Chondrocyte (in vitro differentiated cells): ENCODE measurements at places on chromosomes 4 and X. TPM values are rescaled to one million over a fixed set of nuclear protein-coding genes. Genes with fewer than 3 reads are reported as not detected.
A peak's percentile ranks its signal among the peaks of the same experiment; 100 is the strongest.

GRCh38 chrX:66110112-66110511, 53.9 kb upstream of the HEPH start:
- H3K27me3 ChIP-seq: peaks cover 3% of the 10 kb centered on the region
- no peak overlapping the region for H3K4me3 ChIP-seq
- DNase-seq: no peak
- H3K27ac ChIP-seq: no peak overlapping the region

DNA sequence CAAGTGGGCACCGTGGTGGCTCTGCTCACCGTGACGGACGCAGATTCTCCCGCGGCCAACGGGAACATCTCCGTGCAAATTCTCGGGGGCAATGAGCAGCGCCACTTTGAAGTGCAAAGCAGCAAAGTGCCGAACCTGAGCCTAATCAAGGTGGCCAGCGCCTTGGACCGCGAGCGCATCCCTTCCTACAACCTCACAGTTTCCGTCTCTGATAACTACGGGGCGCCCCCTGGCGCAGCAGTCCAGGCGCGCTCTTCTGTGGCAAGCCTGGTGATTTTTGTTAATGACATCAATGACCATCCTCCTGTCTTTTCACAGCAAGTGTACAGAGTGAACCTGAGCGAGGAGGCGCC, 2.7 kb downstream of the FAT4 start:
- H3K4me3 ChIP-seq: peak overlapping the region; percentile 78
- H3K27me3 ChIP-seq: no peaks in the 10 kb centered on the region
- peaks cover 75% of the 10 kb centered on the region for H3K4me1 ChIP-seq
- DNase-seq: no peak
- H3K27ac ChIP-seq: no peak overlapping the region

DNA sequence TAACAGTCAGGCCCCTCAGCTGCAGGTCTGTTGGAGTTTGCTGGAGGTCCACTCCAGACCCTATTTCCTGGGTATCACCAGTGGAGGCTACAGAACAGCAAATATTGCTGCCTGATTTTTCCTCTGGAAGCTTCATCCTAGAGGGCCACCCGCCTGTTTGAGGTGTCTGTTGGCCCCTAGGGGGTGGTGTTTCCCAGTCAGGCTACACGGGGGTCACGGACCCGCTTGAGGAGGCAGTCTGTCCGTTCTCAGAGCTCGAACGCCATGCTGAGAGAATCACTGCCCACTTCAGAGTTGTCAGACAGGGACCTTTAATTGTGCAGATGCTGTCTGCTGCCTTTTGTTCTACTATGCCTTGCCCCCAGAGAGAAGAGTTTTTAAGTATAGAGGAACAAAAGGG, 160.8 kb downstream of the DKK2 start:
- peaks cover 3% of the 10 kb centered on the region for H3K36me3 ChIP-seq
- peaks cover under 1% of the 10 kb centered on the region for H3K27me3 ChIP-seq
- no peak overlapping the region for H3K27ac ChIP-seq
- no peak for DNase-seq
- H3K4me3 ChIP-seq: no peak overlapping the region

CC2D2A gene
- total RNA-seq: 18.6 to 31.5 TPM (median 19.2 TPM) in 3 replicates

GPR173 gene
- 7.9 to 18.2 TPM (median 8.5 TPM) in 3 replicates for total RNA-seq

DNA sequence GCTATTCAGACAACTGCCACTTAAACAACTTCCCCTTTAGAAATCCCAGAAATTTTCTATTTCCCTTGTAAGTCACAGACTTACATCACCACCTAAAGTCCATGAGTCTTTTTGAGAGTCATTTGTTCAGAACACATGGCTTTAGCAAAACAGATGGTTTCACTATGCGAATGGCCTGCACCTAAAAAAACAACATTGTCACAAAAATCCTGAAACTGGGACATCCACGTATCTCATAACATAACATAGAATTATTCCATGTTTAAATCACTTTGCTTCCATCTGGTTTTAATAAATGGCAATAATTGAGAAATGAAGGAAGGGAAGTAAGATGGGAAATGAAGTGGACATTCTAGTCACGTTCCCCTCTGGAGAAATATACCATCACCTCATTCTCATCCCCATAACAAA, 155.3 kb upstream of the EDNRA start:
- H3K36me3 ChIP-seq: no peaks in the 10 kb centered on the region
- no peak for DNase-seq
- H3K27me3 ChIP-seq: no peaks in the 10 kb centered on the region
- H3K4me3 ChIP-seq: no peak overlapping the region
- peaks cover 33% of the 10 kb centered on the region for H3K4me1 ChIP-seq

LEF1 gene
- total RNA-seq: 2.8 to 4.6 TPM (median 3.1 TPM) in 3 replicates

GRCh38 chr4:109078724-109079123, 223.7 kb downstream of the COL25A1 start:
- no peaks in the 10 kb centered on the region for H3K36me3 ChIP-seq
- H3K27ac ChIP-seq: peak overlapping the region; percentile 82
- no peak overlapping the region for H3K4me3 ChIP-seq
- H3K27me3 ChIP-seq: no peaks in the 10 kb centered on the region
- H3K4me1 ChIP-seq: peaks cover 36% of the 10 kb centered on the region

GRCh38 chr4:498328-498904, 540 bp downstream of the ZNF721 start:
- H3K27me3 ChIP-seq: no peaks in the 10 kb centered on the region
- peaks cover 56% of the 10 kb centered on the region for H3K4me1 ChIP-seq
- peak overlapping the region; percentile 98 for H3K27ac ChIP-seq
- H3K4me3 ChIP-seq: peak overlapping the region; percentile 95

GALNTL6 gene
- 0.31 TPM in 1 of 3 replicates, not detected in the others for total RNA-seq

DNA sequence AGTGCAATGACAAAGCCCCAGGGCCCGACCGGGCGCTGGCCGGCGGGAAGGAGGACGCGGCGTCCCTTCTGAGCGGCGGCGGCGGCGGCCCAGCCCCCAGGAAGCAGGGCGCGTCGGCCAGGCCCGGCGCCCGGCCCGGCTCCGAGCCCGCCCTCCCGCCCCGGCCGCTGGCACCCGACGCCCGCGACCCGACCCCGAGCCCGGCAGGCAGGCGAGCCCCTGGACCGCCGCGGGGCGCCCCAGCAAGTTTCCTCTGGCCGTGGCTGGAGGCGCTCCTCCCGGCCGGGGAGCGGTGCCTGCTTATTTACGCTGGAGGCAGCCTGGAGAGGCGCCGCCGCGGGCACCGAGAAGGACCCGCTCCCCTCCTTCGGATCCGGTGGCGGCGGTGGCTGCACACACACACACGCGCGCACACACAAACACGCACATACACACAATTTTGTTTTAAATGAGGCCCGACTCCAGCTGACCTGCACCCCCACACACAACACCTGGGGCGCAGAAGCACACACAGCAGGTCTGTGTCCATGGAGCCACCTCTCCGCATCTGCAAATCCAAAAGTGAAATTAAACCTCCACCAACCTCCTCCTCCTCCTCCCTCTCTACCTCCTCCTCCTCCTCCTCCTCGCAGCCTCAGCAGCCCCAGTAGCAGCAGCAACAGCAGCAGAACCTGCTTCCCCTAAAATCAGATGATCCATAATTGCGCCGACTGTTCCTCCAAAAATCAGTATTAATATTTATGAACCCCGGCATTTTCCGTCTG, 669 bp downstream of the IRF2 start:
- peak overlapping the region; percentile 89 for H3K4me3 ChIP-seq
- DNase-seq: no peak
- H3K27me3 ChIP-seq: no peaks in the 10 kb centered on the region
- peak overlapping the region; percentile 94 for H3K27ac ChIP-seq

OPRPN gene
- total RNA-seq: not detected in 3 replicates

SERPINA7 gene
- not detected in 3 replicates for total RNA-seq

- peak overlapping the region; percentile 51 for H3K27ac ChIP-seq
- H3K36me3 ChIP-seq: peaks cover 6% of the 10 kb centered on the region
- DNase-seq: no peak
- no peak overlapping the region for H3K4me3 ChIP-seq
- H3K4me1 ChIP-seq: peaks cover 34% of the 10 kb centered on the region
Measured at GRCh38 chr4:87051121-87051713, 116.4 kb downstream of the AFF1 start.

GRCh38 chrX:45497290-45497689, 296.6 kb upstream of the DIPK2B start:
- DNase-seq: no peak
- peaks cover 8% of the 10 kb centered on the region for H3K4me1 ChIP-seq
- no peaks in the 10 kb centered on the region for H3K27me3 ChIP-seq

FAM50A gene
- 98.3 to 108 TPM (median 106 TPM) in 3 replicates for total RNA-seq
